Activated T-helper 9 cell treated with anti-CD3 and anti-CD28 coated beads, Interleukin-2, amount 50 U/mL, for 16 hours (primary cell): ENCODE measurements at places on chromosomes 4 and X.

DNA sequence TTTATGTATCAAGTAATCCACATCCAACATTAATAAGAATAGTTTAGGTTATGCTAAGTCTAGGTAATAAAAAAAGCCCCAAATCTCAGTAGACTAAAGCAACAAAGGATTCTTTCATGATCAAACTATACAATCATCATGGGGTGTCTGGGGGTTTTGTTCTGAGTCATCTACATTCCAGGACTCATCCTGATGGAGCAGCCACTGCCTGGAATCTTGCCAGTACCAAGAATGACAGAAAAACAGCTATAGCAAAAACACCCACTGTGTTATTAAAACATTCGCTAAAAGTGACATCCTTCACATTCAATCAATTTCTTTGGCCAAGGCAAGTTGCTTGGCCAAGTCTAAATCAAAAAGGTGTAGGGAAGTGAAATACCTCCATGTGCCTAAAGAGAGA is 3.9 kb upstream of the ARHGEF38 start:
- DNase-seq: no peak

GRCh38 chrX:23952391-23952790 is 44.6 kb downstream of the CXorf58 start:
- no peak for DNase-seq

GRCh38 chr4:184201179-184201578 is 16.5 kb downstream of the ENPP6 start:
- no peak for DNase-seq

DNA sequence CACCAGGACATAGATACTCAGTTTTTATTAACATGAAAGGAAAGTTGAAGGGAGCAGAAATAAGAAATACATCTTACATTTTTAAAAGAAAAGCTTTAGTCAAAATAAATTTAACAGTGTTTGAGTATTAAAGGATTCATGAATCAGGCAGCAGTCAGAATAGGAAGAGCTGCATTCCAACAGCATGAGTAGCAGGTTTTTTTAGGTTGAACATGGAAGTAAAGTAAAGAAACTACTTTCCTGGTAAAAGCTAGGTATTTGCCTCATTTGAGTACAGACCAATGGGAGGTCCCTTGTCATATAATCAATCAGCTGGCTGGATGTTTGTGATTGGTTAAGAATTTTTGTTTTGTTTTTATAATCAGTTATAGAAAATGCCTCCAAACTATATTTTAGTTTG is 645.9 kb upstream of the INTU start:
- no peak for DNase-seq
